DMS79 treated with DMSO at 0.1 percent for 48 hours (cell line): ENCODE measurements at places on chromosomes 4 and X.

DNA sequence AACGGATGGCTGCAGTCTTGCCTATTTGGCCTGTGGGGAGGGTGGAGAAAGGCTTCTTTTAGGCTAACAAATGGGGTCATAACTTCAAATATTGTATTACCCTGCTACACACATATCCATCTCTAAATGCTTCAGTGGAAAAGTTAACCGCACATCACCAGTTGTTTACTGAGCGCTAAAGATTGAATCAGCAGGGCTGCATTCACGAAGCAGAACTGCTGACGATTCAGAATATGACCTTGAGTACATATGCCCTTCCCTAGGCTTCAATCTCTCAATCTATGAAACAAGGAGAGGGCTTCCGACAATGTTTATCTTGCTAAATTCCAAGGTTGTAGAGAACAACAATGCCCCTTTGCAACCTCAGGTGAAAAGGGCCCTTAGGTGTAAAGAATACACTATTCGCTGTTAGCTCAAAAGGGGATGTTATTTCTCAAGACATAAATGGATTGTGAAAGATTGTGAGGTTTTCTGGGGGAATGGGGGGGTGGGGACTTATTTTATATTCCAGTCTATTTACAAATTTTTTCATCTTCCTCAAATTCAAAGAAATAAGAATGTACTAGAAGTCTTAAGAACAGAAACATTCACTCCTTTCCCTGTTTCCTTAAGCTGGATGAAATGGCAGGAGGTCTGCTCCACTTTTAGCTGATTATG lies 2.6 kb upstream of the ATP6AP2 start:
- peak; percentile 6 for DNase-seq

DNA sequence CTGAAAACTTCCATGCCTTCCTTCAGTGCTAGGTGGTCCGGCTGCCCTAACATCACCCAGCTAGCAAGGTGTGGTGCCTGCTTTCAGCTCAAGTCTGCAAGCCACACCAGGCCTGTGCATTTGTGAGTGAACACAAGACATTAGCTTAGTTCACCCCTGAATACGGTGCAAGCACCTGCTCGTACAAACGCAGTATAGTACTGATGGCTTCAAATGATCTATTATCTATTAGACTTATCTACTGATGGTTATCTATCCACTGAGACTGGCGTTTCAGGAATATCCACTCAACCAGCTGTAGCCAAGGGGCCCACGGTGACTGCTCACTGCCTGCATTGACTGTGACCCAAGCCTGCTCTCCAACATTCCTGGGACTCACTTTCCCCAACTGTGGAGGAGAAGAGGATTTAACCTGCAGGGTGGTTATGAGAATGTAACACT lies 155.9 kb downstream of the SHOX start:
- DNase-seq, result no peak

GRCh38 chr4:83153417-83153816 lies 38.9 kb upstream of the PLAC8 start:
- no peak for DNase-seq

- no peak for DNase-seq
These were observed 214.5 kb downstream of the KIT start for GRCh38 chr4:54872261-54872660.

DNA sequence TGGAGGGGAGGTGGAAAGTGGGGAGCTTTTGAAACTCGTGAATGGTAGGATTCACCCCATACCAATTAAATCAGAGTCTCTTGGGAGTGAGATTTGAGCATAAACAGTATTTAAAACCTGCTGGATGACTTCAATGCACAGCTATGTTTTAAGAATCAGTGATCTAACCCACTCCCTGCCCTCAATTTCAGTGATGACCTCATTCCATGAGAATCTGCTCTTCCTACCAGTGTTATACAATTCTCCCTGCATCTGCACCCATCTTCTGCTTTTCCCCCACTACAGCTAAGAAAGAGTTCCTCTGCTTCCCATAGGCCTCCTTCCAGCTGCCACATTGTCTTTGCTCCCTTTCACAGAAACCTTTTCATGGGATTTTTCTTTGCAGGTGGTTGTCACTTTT lies 18.3 kb upstream of the H2AZ1 start:
- DNase-seq, result no peak

GRCh38 chr4:10635091-10635490 lies 49.5 kb downstream of the CLNK start:
- DNase-seq, result no peak

DNA sequence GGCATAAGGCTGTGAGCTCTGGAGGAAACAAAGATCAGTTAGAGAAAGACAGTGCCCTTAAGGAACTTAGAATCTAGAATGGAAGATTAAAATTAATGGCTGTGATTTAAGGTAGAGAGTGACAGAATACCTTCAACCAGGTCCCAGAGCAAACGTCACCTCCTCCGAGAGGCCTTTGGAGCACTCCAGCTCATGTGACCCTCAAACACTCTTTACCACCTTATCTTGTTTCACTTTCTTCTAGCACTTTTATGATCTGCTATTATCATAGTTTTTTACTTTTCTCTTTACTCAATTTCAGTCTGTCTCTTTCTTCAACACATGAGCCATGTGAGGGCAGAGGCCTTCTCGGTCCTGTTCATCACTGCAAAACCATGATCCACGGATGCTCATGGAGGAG lies 187.0 kb downstream of the SMIM20 start:
- DNase-seq, result no peak

- DNase-seq, result no peak
These were observed 18.1 kb upstream of the GDPD2 start for GRCh38 chrX:70405003-70405402.

- DNase-seq, result no peak
These were observed 233.4 kb upstream of the STK26 start for GRCh38 chrX:131789664-131790063.

GRCh38 chrX:44319550-44319949 lies 23.9 kb downstream of the EFHC2 start:
- no peak for DNase-seq

DNA sequence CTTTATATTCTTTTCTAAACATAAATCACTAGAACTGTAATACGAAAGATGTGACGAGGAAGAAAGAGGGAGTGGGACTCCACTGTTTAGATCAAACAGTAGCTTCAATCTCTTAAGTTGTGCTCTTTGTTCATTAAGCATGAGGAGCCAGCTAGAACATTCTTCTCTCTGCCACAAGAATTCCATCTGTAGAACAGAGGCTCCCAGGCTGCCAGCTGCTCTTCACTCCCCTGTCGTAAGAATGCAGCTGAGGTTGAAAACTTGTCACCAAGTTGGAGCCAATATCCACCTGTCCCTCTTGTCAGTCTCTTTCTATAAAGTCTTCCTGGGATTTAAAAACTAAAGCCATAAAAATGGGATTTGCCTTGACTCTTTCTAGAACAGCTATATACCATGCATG lies 65.0 kb upstream of the SEC24B start:
- DNase-seq, result no peak

GRCh38 chr4:2268357-2269205 lies 6.7 kb upstream of the MXD4 start:
- no peak for DNase-seq

- no peak for DNase-seq
These were observed 208.2 kb downstream of the EVC2 start for GRCh38 chr4:5500165-5500564.

GRCh38 chrX:9586992-9587392 lies 122.1 kb downstream of the TBL1X start:
- no peak for DNase-seq

- no peak for DNase-seq
These were observed 64.4 kb upstream of the ACSL4 start for GRCh38 chrX:109797311-109797975.

DNA sequence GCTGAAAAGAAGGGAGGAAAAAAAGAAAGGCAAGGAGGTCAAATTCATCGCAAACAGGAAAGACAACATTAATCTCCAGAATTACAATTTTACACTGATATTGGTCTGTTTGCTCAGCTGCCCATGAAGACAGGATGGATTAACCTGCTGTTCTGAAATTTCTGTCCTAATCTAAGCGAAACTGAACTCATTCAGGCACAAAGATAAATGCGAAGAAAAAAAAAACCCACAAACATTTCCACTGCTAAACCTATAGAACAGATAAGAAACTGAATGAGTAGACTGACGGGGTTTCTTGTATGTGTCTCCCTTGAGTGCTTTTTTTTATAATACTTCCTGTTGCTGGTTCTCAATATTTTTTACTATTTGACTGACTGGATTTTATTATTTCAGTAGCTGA lies 251.8 kb upstream of the FTHL17 start:
- no peak for DNase-seq

GRCh38 chr4:169189372-169189771 lies 81.4 kb downstream of the SH3RF1 start:
- no peak for DNase-seq

DNA sequence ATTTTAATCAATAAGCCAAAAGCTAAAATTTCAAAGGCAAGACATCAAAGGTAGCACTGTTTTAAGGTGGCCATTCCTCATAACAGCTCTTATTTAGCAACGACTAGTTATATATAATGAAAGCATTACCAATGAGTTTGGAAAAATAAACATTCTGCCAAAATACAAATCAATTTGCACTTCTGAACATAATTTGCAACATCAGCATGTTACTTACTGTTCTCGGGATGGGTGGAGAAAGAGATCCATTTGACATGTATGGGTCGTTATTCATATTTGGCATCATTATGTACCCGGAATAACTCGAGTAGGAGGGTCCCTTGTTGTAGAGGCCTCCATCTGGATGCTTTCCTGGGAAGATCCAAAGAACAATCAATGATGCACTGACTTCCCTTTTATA lies 5.4 kb downstream of the LEF1 start:
- DNase-seq, result no peak

DNA sequence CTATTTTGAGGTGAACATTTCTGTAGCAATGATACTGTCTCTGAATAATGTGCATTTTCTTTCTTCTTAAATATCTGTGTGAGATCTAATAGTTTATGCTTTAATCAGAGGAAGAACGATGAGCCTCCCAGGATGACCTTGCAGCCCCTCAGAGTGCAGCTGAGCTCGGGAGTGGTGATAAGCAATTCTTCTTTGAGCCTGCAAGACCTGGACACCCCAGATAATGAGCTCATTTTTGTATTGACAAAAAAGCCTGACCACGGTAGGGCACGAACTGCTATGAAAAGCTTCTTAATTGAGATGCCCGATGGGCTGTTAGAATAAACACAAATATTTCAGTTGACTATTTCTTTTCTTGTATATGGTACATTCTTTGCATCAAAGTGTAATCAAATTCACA lies 105.0 kb upstream of the ANXA3 start:
- DNase-seq, result no peak

GRCh38 chrX:15751155-15751819 lies 13.2 kb downstream of the CA5B start:
- no peak for DNase-seq

- DNase-seq, result peak; percentile 72
These were observed 557 bp upstream of the USP38 start for GRCh38 chr4:143184217-143184502.

GRCh38 chrX:40406330-40406859 lies 174.4 kb upstream of the ATP6AP2 start:
- DNase-seq, result no peak

DNA sequence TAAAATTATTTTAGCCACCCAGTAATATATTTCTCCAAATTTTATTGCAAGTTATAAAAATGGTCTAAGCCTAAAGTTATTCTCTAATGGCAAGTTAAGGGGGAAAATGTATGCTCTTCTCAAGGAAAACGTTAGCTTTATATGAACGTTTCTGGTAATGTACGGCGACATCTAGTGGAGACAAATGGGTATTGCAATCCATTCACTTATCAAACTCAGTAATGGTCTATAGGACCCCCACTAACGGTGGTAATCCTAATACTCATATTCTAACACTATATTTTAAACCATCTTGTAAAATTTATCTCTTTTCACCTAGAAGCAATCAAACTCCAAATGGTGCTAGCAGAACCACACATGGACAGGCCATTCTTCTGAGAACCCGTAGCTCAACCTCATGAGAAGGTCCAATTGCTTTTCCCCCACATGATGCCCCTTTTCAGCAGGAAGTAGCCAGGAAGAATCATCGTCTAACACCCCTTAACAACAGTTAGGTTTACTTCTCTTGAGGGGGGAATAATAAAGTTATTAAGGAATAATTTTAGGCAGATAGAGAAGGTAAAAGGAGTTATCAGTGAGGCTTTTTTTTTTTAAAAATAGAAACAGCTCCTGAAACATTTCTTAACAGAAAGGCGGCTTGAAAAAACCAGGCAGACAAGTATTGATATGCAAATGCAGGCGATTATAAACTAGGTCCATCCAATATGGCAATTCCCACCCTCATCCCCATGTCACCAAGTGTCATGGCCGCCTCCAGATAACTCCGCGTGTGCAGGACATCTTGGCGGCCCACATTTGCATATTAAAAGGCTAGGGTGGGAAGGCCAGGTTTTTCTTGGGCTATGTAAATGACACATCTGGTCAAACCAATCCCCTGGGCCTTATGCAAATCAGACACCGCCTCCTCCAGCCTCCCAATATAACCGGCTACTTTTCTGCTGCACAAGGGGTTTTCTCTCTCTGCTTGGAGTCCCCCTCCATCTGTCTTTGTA lies 35.0 kb downstream of the NUDT11 start:
- DNase-seq, result peak; percentile 0

- no peak for DNase-seq
These were observed 51.7 kb upstream of the PDLIM3 start for GRCh38 chr4:185587030-185587426.

GRCh38 chr4:173807347-173807746 lies 277.3 kb upstream of the HAND2 start:
- DNase-seq, result no peak

DNA sequence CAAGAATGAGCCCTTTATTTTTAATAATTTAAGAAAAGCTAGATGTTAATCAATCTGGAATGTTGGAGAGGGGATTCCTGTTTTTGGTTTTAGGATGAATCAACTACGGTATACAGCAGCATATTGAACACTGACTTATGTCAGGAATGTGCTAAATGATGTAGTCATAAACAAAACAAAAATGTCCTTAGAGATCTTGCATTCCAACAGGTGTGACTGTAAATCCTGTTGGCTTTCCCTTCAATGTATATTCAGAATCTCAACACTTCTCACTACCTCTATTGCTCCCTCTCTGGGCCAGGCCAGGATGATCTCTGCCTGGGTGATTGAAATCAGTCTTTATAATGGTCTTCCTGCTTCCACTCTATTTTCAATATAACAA lies 37.8 kb upstream of the BDH2 start:
- no peak for DNase-seq

- DNase-seq, result no peak
These were observed 66.5 kb downstream of the SHROOM4 start for GRCh38 chrX:50747471-50747900.

- peak; percentile 13 for DNase-seq
These were observed 1.2 kb downstream of the MSN start for GRCh38 chrX:65668377-65669310.
